ENCODE measurements at places on chromosomes 12 and 14.

- DNase-seq, result no peak
These were observed 2.1 kb upstream of the GSC start for GRCh38 chr14:94771906-94772490.

DNA sequence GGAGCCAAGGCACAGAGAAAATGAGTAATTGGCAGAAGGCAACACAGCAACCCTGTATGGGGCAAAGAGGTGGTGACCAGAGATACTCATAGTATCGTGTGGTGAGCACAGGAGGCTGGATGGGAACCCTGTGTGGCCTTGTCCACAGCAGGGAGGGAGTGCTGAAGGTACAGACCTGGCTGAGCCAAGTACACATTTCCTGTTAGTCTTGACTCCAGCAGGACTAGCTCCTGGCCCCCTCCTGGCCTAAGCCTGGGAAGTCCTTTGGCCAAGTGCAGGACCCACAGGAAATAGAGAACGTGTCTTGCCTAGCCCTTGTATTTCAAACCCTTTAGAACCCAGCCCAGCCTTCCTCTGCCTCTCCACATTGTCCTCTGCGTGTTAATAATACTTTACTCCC, 289.8 kb upstream of the PWP1 start:
- DNase-seq, result peak; percentile 21

- DNase-seq, result no peak
These were observed 3.6 kb upstream of the VRK1 start for GRCh38 chr14:96793547-96793946.

- no peak for DNase-seq
These were observed 19.4 kb downstream of the SRGAP1 start for GRCh38 chr12:63863658-63864453.

- no peak for DNase-seq
These were observed 36.1 kb upstream of the EVL start for GRCh38 chr14:100028990-100029677.

- DNase-seq, result no peak
These were observed 19.5 kb downstream of the TAMALIN start for GRCh38 chr12:52026263-52026662.

- no peak for DNase-seq
These were observed 39.4 kb upstream of the PPP1CC start for GRCh38 chr12:110782094-110782493.

- DNase-seq, result no peak
These were observed 488.8 kb upstream of the CCDC196 start for GRCh38 chr14:65997347-65997746.

- no peak for DNase-seq
These were observed 19.7 kb downstream of the HSPB8 start for GRCh38 chr12:119198440-119198839.

GRCh38 chr12:76303365-76303764, 44.9 kb downstream of the BBS10 start:
- DNase-seq, result no peak

DNA sequence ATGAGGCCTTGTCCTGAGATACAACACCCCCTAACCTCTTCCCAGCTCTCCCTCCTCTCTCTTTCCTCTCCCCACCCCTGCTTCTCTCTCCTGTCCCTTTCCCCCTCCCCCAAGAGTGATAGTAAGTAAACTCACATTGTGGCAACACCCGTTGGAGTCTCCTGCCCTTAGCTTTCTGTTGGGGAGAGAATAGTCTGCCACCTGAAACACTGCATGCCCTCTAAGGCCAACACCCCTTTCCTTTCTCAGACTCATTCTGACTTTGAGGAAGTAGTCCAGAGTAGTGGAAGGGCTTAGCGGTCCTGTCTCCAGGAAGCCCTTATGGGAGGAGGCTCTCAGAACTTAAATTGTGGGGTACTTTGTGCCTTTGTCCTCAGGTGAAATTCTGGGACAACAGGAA, 95.2 kb downstream of the PRKCH start:
- DNase-seq, result no peak

DNA sequence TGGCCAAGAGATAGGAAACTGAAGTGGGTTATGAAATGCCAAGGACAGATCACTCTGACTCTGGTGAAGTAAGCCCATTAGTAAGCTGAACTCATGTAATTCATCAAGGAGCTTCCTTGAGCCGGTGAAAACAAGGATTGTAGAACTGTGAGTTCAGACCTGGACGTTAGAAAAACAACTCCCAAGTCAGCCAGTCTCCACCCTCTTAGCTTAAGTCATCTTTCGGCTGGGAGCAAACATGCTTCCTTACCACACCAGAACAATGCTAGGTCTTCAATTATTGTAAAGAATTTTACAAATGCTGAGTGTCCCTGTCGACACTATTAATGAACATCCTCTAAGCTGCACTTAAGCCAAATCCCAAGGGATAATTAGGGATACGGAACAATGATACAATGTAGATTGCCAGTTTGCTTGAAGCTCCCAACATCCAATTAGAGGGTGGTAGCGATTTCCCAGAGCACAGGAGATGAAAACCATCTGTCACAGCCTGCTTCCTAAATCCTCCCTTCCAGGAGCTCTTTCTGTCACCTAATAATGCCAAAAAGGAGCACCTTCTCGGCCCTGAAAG, 45.7 kb upstream of the VASH1 start:
- DNase-seq, result no peak

GRCh38 chr12:113983777-113984448, 17.8 kb upstream of the RBM19 start:
- DNase-seq, result no peak
